Fibroblast of skin of left biceps (primary cell): ENCODE measurements at places on chromosomes 11 and 22.

GRCh38 chr22:26673486-26673885, 16.1 kb downstream of the MIAT start:
- DNase-seq = no peak

GRCh38 chr11:32858731-32859130, 29.0 kb downstream of the PRRG4 start:
- no peak for DNase-seq

- peak; percentile 91 for DNase-seq
Measured at GRCh38 chr22:20079745-20080444, at the start of gene DGCR8. Gene DGCR8 (plus strand): TSS chr22:20080241. CDS start chr22:20085964, 5,723 bp downstream.

GRCh38 chr11:94560834-94561233, 6.3 kb upstream of the PIWIL4 start:
- DNase-seq = no peak

DNA sequence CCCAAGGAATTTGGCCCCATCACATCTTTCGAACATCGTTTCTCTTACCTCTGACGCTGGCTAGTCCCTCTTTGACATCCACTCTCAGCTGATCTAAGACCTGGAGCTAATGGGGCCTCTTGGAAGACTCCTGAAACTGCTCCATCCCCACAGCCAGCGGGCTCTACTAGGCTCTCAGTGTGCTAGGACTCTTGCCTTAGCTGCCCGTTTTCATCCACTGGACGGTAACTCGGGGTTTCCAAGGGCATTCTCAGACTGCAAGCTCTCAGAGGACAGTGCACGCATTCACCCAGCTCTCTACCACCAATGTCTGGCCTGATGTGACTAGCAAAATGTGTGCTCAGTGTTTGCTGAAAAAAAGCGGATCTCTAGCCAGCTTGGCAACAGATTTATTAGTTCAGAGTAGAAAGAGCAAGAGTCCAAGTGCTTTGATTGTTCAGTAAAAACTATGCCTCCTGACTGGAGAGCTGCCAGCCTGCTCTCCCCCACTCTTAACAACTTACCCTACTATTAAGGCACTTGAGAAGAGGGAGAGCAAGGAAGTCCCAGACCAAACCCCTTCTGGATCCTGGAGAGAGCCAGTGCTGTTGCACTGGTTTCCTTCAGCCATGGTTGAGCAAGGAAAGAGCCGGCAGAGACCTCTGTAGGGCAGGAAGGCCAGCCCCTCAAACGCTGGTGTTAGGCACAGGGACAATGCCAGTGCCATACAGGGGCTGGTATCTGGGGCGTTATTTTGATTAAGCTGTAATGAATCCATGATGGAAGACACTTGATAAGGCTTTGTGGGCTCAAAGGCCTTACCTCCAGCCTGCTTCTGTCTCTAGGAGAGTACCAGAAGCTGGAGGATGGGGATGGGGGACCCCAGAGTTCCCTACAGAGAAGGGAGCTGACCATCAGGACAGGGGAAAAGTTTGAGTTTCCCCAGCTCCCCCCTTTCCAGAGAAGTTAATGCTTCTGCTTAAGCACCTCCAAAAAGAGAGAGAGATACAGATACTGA, 9.2 kb downstream of the RELA start:
- no peak for DNase-seq

DNA sequence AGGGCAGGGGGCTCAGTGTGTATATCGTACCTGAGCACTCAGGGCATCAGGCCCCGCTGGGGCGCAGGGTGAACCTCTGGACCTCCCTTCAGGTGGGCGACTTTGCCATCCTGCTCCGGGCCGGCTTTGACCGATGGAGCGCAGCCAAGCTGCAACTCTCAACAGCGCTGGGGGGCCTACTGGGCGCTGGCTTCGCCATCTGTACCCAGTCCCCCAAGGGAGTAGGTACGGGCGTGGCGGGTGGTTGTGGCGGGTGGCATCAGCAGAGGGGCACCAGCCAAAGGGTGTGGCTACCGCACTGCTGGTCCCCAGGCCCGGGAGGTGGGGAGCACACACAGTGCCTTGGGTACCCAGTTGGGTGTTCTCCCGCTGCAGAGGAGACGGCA, 6.3 kb downstream of the SLC39A13 start:
- no peak for DNase-seq

DNA sequence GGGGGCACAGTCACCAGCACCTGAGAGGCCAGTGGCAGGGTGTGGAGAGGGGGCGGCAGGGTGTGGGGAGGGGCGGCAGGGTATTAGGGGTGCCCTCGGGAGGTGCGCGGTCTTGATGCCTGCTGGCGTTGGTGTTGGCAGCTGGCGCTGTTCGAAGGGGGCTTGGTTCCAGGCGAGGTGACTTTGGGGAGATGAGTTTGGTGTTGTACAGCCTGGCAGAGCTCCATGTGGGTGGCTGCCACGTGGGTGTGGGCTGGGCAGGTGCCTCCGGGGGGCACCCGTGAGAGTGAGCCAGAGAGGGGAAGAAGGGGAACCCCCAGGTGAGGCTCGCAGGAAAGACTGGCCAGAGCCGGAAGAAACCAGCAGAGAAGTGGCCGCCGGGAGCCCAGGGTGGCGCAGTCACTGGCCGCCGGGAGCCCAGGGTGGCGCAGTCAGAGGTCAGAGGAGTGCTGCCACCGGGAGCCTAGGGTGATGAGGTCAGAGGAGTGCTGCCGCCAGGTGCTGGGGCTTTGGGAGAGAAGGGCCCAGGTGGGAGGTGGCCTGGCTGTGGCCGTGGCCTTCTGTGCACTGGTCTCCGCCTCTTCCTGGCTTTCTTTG, 44.7 kb downstream of the MUC6 start:
- no peak for DNase-seq

GRCh38 chr11:7690648-7691047, 15.6 kb downstream of the OVCH2 start:
- no peak for DNase-seq

DNA sequence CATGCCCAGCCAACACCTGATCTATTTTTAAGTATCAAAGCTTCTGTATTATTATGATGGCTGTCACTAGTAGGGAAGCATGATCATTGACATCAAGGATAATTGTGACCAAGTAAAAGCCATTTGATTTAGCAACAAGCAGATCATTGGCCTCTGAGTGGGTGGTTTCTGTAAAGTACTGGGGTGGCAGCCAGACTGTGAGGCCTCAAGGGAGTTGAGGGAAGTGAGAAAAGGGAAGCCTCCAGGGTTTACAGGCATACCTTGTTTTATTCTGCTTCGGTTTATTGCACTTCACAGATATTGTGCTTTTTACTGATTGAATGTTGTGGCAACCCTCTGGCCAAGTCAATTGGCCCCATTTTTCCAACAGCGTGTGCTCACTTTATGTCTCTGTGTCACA, 60.1 kb downstream of the PRR5L start:
- DNase-seq = no peak

DNA sequence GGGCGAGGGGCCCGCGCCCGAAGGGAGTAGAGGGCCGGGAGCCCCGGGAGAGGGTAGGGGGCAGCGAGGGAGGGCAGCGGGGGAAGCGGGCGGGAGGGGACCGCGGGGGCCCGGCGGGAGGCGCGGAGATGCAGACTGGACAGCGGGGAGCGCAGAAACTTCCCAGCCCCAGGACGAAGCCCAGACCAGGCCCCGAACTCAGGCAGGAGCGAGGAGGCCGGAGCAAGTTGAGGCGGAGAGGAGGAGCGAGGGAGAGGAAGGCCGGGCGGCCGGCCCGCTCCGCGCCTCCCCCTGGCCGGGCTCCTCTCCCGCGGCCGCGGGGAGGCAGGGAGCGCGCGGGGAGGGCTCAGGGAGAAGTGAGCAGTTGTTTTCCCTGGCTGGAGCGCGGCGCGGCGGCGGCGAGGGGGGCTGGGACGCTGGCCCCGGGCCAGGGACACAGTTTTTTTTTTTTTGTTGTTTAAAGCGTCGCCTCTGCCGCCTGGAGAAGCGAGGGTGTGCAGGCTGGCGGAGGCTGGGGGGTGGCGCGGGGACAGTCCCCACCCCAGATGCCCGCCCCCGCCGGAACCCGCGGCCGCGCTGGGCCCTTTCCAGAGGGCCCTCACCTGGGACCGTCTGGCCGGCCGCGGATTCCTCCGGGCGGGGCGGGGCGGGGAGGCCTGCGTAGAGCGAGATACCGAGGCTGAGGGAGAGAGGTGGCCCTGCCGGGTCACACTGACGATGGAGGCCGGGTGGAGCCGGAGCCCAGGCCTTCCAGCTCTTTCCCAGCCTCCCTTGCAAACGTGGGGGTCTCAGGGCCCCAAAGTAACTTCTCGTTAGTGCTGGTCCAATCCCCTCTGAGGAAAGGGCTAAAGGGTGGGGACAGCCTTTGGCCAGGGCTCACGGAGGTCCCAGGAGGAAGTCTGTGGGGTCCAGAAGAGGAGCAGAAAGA, at the start of gene LTBP3:
LTBP3 (minus strand) TSS at position 358 of the 928 bp plus-strand sequence. CDS start 400 bp downstream, outside the sequence.
- DNase-seq = peak; percentile 62

- DNase-seq = no peak
Measured at GRCh38 chr11:1283091-1283511, 26.3 kb downstream of the TOLLIP start.

DNA sequence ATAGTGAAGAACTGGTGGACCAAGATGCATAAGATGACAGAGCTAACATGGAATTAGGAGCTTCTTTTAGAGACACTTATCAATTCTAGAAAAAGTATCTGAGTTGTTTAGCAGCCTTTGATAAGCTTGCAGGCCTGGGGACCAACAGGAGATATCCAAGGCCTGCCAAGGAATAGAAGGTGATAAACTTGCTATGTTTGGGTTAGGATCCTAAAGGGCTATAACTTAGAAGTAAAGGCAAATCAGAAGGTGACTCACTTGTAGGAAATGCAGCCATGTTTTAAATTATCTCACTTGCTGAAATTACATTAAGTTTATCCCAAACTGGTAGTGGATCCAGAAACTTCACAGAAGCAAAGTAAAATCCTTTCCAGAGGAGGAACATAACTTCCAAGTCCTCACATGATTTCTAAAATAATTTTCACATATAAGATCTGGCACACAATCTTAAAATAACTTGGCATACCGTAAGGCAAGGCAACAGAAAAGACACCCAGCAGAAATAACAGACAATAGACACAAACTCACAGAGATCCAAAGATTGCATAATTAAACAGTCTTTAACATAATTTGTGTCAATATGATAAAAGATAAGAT, 69.6 kb upstream of the TEAD1 start:
- no peak for DNase-seq

DNA sequence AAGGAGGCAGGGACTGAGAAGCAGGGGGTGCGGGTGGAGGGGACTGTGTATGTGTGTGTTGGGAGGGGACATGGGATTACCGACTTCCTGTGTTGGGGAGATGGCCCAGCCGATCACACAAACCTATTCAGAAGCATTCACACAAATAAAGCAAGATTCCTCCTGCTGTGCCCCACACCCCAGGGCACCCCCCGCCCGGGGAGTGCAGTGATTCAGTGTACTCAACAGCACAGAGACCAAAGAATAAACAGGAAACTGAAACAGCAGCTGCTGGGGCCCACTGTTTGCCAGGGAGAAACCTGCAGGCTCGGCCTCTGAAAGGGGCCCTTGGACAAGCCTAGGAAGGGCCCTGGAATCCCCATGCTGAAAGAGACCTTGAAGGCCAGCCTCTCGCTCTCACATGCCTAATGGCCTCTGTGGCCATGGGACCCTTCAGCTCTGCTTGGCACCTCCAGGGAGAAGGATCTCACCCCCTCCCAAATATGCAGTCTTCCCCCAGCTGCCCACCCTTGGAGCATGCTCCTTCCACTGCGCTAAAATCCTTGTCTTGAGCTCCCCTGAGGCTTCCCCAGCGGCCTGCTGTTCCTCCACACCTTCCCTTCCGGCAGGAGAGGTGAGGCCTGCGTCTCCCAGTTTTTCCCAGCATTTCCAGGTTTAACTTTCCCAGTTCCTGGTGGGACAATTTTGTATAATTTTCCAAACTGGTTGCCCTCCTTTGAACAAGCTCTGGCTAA, 72.9 kb downstream of the CSNK2A3 start:
- DNase-seq = no peak

- DNase-seq = peak; percentile 65
Measured at GRCh38 chr11:72821920-72822799, 7.9 kb downstream of the ATG16L2 start.

GRCh38 chr11:94504689-94505293, 7.5 kb upstream of the C11orf97 start:
- no peak for DNase-seq
